ENCODE measurements at places on chromosomes 7 and 10.
A peak's percentile ranks its signal among the peaks of the same experiment; 100 is the strongest.

DNA sequence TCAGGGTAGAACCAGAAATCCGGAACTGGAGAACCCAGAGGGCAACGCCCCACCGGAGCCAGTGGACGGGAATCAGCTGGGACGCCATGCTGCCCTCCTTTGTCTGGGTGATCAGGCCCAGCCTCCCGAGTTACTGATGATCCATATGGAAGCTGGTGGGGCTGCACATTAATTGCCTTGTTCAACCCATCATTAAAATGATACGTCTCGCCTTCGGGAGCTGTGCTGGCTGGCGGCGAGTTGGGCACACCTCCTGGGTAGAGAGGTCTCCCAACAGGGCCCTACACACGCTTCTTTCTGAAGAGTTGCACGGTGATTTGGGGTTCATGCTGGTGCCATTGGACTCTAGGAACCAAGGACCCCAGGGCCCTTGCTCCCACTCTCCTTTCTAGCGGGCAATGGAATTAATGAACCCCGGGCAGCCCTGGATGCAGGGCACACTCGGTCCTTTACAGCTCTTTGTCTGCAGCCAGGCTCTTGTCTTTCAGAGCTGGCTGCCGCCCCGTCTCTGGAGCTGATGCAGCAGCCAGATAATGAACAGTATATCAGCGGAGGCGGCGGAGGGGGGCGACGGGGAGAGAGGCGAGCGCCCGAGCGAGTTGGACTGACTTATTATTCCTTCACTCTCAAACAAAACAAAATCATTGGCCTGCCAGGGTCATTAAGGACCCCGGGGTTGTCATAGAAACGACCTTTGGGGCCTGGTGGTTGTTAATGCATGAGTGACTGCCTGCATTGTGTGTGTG lies 412.2 kb upstream of the ZMIZ1 start:
- no peak for DNase-seq

GRCh38 chr7:36683111-36683510 lies 41.2 kb downstream of the AOAH start:
- DNase-seq, result peak; percentile 49

DNA sequence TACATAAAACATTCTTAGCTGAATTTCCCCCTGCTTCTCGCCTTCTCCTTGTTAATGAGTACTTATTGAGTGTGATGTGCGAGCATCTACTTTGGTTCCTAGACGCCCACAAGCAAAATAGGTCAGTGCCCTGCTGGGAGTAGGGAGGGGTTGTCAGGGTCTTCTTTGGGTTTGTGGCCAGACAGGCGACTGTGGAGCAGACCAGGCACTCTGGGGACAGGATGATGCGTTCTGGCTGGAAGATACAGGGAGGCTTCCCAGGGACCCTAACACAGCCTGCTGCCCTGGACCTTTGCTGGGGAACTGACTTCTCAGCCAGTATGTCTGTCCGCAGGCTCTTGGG lies 227.2 kb downstream of the CUX1 start:
- no peak for DNase-seq

DNA sequence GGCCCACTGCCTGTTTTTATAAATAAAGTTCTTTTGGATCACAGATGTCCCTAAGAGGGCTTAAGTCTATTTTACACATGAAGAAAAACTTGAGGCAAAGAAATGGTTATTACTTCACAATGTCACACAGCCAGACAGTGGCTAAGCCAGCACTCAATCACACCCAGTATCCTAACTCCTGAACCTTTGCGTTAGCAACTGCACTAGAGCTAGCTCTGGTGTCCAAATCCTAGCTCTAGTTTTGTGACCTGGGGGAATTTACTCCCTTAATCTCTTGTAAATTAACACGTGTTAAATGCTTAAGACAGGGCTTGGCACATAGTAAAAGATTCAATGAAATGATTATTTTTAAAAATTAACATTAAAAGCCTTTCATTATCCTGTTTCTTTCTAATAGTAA lies 49.0 kb upstream of the TPK1 start:
- DNase-seq, result no peak

DNA sequence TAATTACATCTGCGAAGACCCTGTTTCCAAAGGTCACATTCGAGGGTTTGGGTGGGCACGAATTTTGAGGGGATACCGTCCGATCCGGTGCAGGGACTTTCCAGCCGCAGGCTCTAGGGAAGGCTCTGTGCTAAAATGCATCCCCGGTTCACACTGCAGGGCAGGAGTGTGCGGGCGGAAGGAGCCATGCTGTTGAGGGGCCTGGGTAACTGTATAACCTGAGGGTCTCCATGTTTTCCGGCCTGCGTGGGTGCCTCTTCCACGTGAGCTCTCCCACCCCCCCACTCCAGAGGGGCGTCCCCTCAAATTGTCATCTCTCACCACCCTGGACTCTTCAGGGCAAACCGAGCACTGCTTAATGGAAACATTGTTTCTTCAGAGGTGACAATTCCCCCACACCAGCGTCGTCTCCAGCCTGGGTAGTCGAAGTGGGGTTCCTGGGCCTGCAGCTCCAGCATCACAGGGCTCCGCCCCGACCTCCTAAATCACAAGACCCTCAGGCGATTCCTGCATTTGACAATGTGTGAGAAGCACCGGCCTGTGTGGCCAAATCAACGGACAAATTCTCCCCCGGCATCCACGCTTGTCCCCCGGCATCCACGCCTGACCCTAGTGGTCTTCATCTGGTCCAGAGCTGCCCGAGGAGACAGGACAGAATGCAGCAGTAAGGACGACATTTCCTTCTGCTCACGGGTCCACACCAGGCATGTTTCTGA lies 51.2 kb downstream of the FOXL3 start:
- DNase-seq, result no peak

DNA sequence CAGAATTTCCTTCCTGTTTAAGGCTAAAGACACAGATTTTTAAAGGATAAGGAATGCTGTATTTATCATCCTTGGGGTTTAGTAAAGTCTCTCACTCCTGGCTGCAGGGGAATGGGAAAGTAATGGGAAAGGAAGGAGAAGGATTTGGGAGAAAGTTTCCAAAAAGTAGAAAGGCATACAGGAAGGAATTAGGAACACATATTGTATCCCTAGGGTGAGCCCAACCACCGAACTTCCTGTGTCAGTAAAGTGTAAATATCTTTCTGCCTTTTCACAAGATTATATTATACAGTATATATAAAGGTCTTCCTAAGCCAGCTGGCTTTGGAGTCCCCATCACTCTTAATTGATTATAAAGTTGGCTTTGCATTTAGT lies 12.0 kb upstream of the UBE2D1 start:
- DNase-seq, result no peak
